Suprapubic skin (tissue), 4 donors: ENCODE measurements at places on chromosomes 11 and 22.
A peak's percentile ranks its signal among the peaks of the same experiment; 100 is the strongest.

GRCh38 chr11:17927681-17928343 is 85.0 kb downstream of the SERGEF start:
- no peak for DNase-seq
- no peak overlapping the region for H3K27ac ChIP-seq
- H3K27me3 ChIP-seq, result no peaks in the 10 kb centered on the region
- peaks cover 6% of the 10 kb centered on the region for H3K4me1 ChIP-seq

GRCh38 chr22:28600546-28601143 is 79.0 kb downstream of the TTC28 start:
- H3K4me3 ChIP-seq, result no peak overlapping the region
- DNase-seq, result no peak
- no peaks in the 10 kb centered on the region for H3K36me3 ChIP-seq
- no peaks in the 10 kb centered on the region for H3K4me1 ChIP-seq
- no peak overlapping the region for H3K27ac ChIP-seq

- H3K27me3 ChIP-seq, result no peaks in the 10 kb centered on the region
- peaks cover 84% of the 10 kb centered on the region for H3K36me3 ChIP-seq
- no peaks in the 10 kb centered on the region for H3K4me1 ChIP-seq
- H3K4me3 ChIP-seq, result no peak overlapping the region
- no peak for DNase-seq
These were observed 31.0 kb downstream of the IGHMBP2 start for GRCh38 chr11:68934666-68935065.

DNA sequence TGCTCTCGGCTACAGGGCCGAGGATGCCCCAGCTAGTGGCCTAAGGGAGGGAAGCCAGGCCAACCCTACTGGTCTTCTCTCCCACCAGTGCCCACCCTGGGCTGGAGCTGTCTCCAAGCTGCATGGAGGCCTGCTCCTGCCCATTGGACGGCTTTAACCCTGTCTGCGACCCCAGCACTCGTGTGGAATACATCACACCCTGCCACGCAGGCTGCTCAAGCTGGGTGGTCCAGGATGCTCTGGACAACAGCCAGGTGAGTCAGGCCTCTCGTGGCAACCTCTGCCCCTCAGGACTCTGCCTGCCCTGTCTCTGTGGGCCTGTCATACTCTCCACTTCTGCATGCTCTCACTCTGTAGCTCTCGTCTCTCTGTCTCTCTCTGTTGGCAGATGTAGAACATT is 44.1 kb upstream of the TPBGL start:
- H3K27ac ChIP-seq, result no peak overlapping the region
- no peak overlapping the region for H3K4me3 ChIP-seq
- DNase-seq, result no peak
- H3K36me3 ChIP-seq, result peaks cover 3% of the 10 kb centered on the region
- H3K27me3 ChIP-seq, result no peaks in the 10 kb centered on the region
- H3K4me1 ChIP-seq, result peaks cover 45% of the 10 kb centered on the region

DNA sequence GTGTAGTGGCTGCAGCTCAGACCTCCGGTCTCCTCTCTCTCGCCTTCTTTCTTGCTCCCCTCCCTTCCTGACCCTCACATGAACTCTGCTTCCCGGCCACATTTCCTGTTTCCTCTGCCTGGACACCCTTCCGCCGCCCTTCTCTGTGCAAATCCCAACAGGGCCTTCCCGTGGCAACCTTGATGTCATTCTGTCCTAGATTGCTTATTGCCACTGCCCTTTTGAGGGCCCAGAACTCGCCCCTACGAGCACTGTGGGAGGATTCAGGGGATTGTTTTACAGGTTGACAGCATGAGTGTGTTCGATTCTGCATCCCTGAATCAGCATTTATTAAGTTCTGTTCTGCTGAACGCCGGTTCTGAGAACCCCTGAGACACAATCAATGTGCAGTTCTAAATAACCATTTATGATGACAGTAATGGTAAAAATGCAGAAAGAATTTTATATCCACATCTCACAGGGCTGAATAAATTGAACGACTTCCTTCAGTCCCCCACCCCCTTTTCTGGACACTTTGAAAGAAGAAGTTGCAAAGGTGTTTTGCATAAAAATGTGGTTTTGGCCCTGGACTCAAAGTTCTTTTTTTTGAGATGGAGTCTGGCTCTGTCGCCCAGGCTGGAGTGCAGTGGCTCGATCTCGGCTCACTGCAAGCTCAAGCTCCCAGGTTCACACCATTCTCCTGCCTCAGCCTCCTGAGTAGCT is 6.4 kb downstream of the BATF2 start:
- no peak overlapping the region for H3K27ac ChIP-seq
- no peaks in the 10 kb centered on the region for H3K27me3 ChIP-seq
- peaks cover 11% of the 10 kb centered on the region for H3K4me1 ChIP-seq
- DNase-seq, result no peak

DNA sequence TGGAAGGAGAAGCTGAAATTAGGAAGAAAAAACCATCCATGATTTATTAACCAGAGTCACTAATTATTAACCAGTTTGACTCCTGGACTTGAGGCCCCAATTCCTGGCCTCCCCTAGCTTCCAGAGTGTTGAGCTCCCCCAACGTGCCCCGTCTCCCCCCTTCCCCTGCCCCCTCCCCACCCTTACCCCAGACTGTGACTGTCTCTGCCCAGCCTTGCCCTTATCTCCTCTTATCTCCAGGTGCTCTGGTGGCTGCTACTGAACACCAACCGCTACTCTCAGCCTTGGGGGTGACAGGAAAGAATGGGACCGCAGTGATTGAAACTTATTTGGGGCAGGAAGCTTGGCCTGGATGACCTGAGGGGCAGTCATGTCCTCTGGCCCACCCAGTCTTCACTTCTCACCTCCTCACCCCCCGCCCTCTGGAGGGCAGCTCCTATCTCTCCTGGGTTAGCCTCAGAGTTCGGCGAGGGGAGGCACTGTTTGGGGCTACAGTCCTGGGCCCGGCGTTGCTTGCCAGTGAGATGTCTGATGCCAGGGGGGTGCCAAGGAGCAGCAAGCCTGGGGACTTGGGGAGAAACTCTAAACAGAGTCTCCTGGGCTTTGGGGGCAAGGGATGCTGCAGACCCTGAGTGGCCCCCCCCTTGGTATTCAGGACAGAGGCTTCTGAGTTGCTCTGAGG is 15.5 kb downstream of the NECTIN1 start:
- H3K27me3 ChIP-seq, result no peaks in the 10 kb centered on the region
- H3K27ac ChIP-seq, result peak overlapping the region; percentile 44
- DNase-seq, result no peak
- H3K4me1 ChIP-seq, result peaks cover 76% of the 10 kb centered on the region
- no peak overlapping the region for H3K4me3 ChIP-seq

GRCh38 chr22:35380537-35381423 is at the start of gene HMOX1:
HMOX1 (plus strand) TSS chr22:35381096; CDS start chr22:35381174, 78 bp downstream.
- peak within 1 kb of the TSS; percentile 57 for H3K4me3 ChIP-seq
- H3K27ac ChIP-seq, result peak within 1 kb of the TSS; percentile 79
- DNase-seq, result peak; percentile 97
- no peaks in the 10 kb centered on the region for H3K27me3 ChIP-seq

GRCh38 chr11:67372993-67373647 is at the start of gene CLCF1:
CLCF1 (minus strand) TSS chr11:67373598; CDS start chr11:67373539, 59 bp downstream.
- DNase-seq, result peak; percentile 83
- peak within 1 kb of the TSS; percentile 93 for H3K4me3 ChIP-seq
- no peaks in the 10 kb centered on the region for H3K36me3 ChIP-seq

DNA sequence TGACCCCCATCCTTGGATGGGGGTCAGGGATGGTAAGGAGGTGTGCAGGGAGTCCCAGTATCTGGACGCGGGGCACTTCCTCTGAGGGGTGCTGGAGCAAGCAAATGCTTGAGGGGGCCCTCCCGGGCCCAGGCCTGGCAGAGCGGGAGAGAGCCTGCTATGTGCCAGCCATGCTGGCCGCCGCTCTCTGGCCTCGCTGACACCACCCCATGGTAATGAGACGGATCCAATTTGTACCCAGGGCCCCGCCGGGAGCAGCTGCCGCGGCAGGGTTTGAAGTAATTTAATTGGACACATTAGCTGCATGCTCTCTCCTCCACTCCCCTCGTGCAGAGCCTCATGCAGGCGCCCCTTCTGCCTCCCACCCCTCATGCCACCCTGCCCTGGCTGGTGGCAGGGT is 6.3 kb downstream of the SYT7 start:
- no peak overlapping the region for H3K27ac ChIP-seq
- H3K36me3 ChIP-seq, result no peaks in the 10 kb centered on the region
- H3K4me1 ChIP-seq, result peaks cover 2% of the 10 kb centered on the region
- no peak overlapping the region for H3K4me3 ChIP-seq
- no peak for DNase-seq

DNA sequence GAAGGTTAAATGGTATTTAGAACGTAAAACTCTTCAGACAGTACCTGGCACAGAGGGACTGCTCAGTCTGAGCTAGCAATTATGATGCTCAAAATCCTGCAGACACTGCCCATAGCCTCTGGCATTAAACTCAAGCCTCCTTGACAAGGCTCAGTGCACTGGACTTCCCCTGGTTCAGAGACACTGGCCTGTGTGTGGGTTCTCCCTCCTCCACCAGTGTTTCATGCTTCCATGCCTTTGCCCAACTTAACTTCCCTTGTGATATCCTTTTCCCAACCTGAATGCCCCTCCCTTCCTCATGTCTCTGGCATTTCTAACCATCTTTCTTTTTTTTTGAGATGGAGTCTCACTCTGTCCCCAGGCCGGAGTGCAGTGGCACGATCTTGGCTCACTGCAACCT is 9.1 kb downstream of the LTBP3 start:
- peaks cover 14% of the 10 kb centered on the region for H3K36me3 ChIP-seq
- H3K27me3 ChIP-seq, result no peaks in the 10 kb centered on the region
- H3K27ac ChIP-seq, result no peak overlapping the region
- H3K4me1 ChIP-seq, result peaks cover 38% of the 10 kb centered on the region

DNA sequence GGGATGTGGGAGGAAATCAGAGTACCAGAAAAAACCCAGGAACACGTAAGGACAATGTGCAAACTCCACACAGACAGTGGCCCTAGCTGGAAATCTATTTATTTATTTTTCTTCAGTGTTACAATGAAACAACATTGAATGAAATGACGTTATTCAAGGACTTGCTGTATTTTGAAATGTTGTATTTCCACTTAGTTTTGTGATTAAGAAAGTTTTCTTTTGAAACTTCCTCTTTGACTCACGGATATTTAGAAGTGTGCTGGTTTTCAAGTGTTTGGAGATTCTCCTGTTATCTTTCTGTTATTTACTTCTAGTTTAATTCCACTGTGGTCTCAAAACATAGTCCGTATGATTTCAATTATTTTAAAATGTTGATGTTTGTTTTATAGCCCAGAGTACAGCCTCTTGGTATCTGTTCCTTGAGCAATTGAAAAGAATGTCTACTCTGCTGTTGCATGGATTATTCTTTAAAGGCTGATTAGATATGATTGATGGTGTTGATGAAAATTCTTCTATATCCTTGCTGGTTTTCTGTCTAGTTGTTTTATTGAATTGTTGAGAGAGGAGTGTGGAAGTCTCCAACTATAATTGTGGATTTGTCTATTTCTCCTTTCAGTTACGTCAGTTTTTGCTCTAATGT is 141.0 kb downstream of the ARHGAP20 start:
- H3K4me3 ChIP-seq, result no peak overlapping the region
- no peaks in the 10 kb centered on the region for H3K27me3 ChIP-seq
- no peaks in the 10 kb centered on the region for H3K36me3 ChIP-seq
- H3K27ac ChIP-seq, result no peak overlapping the region
- no peak for DNase-seq

GRCh38 chr11:120229451-120230424 is 10.2 kb upstream of the POU2F3 start:
- no peaks in the 10 kb centered on the region for H3K27me3 ChIP-seq
- H3K36me3 ChIP-seq, result peaks cover 13% of the 10 kb centered on the region
- peaks cover 19% of the 10 kb centered on the region for H3K4me1 ChIP-seq
- DNase-seq, result no peak
- no peak overlapping the region for H3K27ac ChIP-seq

- no peak for DNase-seq
- no peak overlapping the region for H3K27ac ChIP-seq
- H3K27me3 ChIP-seq, result no peaks in the 10 kb centered on the region
These were observed 37.5 kb upstream of the HEPHL1 start for GRCh38 chr11:93983542-93984195.
